ENCODE measurements at places on chromosomes 13 and 19.

GRCh38 chr19:37983916-37984315 is 76.9 kb downstream of the SIPA1L3 start:
- DNase-seq: no peak

GRCh38 chr19:55958356-55958755 is 10.7 kb downstream of the NLRP8 start:
- DNase-seq: no peak

- DNase-seq: no peak
These were observed 263.6 kb downstream of the OXGR1 start for GRCh38 chr13:96730676-96731075.

- DNase-seq: peak; percentile 55
These were observed 306 bp downstream of the ZNF540 start for GRCh38 chr19:37594982-37595382.

DNA sequence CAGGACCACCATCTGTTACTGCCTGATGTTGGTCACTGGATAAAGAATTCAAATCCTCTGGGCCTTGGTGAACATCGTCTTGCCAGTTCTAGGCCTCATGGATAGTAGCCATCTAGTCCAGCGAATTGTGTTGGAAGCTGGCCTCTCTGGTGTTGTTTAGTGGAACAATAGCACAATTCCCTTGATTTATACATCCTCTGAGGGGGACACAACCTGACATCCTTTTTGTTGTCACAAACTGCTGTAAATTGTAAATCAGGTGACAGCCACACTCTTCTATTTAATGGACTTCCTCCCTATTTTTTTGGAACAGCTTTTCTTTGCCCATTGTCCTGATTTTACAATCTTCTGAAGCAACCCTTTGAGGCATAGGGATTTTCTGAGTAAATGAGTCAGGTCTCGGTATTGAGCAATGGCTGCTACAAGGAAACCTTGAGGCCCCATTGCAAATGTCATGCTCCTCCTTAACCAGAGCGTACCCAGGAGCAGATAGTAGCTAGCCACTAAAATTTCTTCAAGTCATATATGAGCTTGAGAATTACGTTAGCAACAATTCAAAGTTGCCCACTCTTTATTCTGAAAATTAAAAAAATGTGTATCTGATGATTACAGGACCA is 263.3 kb downstream of the COG6 start:
- no peak for DNase-seq

DNA sequence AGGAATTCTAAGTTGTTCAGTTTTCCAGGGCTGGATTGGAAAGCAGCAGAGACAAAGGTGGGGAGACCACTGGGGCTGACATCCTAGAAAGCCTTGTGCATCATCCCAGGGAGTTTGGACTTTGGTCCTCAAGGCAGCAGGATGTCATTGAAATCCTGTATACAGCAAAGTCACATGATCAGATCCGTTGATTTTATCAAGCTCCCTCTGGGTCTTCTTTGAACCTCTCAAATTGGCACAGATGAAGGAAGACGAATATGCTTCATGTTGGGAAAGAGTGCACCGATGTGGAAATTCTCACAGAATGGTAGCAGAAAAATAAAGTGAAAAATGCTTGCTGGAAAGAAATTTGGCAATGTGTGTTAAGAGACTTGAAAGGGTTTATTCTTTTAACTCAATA is 149.8 kb upstream of the TMTC4 start:
- no peak for DNase-seq
